Effector CD4-positive, alpha-beta T cell (primary cell): ENCODE measurements at places on chromosomes 1 and 21.

- no peak for DNase-seq
These were observed 5.7 kb upstream of the FASLG start for GRCh38 chr1:172653015-172653709.

DNA sequence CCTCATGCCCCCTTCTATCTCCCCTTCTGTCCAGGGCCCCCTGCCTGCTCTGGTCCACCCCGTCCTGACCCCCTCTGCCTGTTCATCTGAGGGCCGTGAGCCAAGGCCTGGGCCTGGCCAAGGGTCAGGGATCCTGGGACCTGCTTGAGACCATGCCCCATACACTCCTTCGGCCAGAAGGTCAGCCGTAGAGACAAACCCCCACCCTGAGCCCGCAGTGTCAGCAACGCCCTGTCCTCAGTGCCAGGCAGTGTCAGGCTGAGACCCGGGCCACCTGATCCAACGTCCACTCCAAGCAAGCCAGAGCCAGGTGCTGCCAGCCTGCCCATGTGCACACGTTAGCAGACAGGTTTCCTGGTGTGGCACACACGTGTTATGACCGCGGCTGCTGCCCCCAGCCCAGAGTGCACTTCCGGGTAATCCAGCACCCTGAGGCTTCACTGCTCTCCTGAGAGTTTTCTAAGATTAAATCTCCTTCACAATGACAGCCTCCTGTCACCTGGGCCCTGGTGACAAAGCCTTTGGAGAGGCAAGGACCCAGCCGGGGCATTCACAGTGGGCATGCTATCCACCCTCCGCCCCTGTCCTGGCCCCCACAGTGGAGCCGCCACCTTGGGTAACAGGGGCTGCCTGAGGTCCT lies 10.1 kb upstream of the SAMD11 start:
- DNase-seq: peak; percentile 1

DNA sequence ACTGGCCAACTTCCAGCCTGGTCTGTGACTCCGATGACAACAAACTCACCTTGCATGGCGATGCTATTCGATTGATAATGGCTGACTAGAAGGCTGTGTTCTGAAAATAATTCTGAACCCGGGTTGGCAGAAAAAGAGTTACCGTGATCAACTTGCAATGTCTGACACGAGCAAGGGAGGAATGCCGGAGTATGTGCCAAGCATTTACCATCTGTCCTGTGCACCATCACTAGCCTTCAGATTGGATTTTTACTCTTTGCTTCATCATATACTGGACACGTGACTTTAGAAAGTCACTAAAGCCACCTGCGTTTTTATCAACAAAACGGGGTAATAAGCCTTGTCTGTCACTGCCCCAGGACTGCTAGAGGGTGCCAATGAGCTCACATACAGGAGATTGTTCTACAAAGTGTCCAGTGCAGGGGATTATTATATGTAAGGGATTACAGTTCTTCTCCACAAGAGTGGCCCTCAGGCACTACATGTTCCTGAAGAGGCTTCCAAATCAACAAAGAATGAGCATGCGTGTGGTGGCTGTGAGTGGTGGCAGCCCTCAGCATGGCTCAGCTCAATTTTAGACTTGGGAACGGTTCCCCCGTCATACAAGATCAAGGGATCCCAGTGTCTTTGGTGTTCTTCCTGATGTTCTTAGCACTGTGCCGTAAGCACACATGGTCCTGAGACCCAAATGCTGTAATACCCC lies 35.8 kb downstream of the SSBP3 start:
- DNase-seq: no peak

- DNase-seq: no peak
These were observed 47.3 kb upstream of the CTBS start for GRCh38 chr1:84621553-84621952.

DNA sequence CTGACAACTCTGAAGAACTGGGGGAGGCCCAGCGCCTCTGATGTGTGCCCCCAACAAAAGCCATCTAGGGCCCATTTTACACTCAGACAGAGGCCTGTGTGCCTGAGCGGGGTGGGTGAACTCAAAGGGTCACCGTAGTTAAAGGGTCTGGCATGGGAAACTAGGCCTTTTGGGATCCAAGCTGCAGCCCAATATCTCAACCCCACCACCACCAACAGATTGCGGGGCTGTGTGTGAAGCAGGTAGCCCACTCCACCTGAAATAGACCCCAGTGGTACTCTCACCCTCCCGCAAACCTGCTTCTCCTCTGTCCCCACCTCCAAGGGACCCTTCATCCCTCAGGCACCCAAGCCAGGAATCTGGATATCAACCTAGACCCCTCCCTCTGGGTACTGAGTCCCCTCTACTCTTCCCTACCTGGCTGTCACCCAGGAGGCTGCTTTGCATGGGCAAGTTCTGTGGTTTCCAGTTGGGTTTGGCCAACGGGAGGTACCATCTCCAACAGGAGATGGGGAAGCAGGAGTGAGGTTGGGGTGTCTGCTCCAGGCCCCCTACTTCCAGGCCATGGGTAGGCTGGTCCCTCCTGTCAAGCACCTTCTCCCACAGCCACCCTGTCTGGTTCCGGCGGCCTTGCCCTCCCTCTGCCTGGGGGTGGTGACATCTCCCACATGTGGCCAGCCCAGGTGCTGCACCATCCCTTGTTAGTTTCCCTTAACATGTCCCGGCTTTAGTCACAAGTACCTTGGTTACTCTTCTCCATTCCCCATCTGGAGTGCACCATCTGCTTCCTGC lies 35.2 kb upstream of the LRP8 start:
- no peak for DNase-seq

GRCh38 chr1:239593527-239593926 lies 207.2 kb downstream of the CHRM3 start:
- DNase-seq: no peak

DNA sequence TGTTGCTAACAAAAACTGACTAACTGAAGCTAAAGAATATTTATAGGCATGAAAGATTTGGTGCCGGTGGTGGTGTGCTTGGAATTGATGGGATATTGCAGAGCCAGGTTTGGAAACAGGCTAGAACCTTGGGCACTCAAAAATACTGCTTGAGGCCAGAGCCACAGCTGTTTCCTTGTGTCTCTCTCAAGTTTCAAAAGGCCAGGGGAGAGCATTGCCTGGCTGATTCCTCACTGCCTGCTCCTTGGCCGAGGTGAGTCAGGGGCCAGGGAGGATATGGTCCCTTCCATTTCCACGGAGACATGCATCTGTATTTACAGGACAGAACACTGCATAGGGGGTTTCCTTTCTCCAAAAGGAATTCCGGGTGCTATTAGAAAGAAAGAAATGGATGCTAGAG lies 36.1 kb upstream of the IVNS1ABP start:
- DNase-seq: no peak

DNA sequence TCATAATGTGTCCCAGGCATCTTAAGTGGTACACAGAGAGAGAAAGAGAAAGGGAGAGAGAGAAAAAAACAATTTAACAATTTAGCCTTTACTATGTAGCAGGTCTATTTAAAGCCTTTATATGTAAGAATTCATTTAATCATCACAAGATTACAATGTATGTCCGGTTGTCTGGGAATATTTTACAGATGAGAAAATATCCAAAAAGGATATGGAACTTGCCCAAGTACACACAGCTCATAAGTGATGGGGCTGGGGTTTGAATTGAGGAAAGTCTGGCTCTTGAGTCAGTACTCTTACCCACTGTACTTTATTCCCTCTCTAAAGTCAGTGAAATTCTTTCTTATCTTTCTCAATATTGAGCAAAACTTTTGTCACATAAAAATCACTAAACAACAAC lies 104.6 kb downstream of the LYPLAL1 start:
- no peak for DNase-seq

DNA sequence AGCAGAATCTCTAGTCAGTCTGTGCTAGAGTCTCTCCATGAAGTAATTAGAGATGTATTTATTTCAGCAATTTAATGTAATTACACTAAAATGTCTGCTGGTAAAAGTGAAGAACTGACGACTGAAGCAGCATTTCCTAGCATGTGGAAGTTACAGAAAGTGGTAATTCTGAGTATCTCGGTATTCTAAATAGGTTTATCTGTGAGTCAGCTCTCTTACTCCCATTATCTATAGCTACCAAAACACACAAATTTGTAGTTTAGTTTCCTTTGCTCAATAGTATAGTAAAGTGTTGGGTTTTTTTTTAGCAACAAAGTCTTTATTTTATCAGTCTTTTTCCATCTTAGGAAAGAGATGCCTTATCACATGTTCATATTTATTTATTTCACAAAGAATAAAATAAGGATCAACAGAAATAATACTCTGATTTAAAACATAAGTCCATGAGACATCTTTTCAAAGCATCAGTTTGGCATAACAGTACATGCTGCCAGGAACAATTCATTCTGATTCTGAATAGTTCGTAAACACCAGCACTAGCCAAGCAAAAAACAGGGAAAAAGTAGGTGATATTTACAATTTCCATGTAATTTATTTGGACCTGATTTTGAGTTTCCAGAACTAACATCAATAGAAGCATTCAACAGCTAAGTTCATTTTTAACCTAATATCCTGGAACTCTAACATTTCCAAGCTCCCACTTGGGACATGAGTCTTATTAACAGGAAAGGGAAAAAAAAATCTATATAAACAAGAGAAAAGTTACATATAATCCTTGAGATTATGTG lies 76.3 kb downstream of the KCNT2 start:
- DNase-seq: no peak

DNA sequence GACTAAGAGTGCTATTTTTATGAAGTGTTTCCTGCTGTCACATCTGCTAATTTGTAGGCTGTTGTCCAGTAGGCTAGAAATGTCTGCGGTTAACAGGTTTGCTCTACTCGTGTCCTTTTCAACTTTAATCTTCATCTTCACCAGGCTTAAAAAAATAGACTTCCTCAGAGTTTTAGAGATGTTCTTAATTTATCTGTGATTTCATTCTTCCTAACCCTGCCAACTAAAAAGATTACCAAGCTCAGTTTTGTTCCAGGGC lies 66.8 kb downstream of the SASS6 start:
- no peak for DNase-seq
